Effector memory CD4-positive, alpha-beta T cell (primary cell): ENCODE measurements at places on chromosomes 7 and 10.

DNA sequence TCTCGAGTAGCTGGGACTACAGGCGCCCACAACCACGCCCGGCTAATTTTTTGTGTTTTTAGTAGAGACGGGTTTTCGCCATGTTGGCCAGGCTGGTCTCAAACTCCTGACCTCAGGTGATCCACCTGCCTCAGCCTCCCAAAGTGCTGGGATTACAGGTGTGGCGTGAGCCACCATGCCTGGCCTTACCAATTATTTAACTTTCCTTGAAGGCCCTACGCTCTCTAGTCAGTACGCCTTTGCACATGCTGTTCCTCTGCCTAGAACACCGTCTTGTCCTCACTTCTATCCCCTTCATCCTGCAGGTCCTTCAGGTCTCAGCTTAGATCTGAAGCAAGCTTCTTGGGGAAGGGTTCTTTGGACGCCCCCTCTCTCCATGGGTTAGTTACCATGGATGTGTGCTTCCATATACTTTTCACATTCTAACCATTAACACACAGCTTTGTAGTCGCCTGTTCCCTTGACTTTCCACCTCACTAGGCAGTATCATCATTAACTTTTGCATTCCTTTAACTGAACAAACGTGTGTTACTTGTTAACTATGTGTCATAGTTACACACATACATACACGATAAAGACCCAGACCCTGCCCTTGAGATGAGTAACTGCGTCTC lies 592 bp upstream of the ATP6V1F start:
- DNase-seq = no peak

- no peak for DNase-seq
Observed at GRCh38 chr7:102321351-102322201, 34.7 kb downstream of the SPDYE6 start.

- no peak for DNase-seq
Observed at GRCh38 chr7:99313204-99313573, 12.5 kb upstream of the ARPC1A start.

DNA sequence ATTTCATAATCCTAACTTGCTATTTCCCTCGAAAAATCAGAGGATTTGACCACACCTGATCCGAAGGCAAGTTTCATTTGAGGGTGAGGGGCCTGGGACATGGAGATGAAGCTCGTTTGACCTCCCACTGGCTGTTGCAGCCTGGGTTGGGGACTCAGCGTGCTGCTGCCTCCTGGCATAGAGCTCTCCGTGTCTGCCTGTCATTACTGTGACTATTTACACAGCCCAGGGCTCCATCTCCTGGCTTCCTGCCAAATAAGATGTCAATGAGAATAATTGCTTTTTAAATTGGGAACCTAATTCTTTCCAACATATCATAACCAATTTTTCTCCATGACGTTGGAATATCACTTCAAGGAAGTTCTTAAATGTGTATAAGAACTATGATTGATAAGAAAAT lies 139.3 kb upstream of the COBL start:
- no peak for DNase-seq

DNA sequence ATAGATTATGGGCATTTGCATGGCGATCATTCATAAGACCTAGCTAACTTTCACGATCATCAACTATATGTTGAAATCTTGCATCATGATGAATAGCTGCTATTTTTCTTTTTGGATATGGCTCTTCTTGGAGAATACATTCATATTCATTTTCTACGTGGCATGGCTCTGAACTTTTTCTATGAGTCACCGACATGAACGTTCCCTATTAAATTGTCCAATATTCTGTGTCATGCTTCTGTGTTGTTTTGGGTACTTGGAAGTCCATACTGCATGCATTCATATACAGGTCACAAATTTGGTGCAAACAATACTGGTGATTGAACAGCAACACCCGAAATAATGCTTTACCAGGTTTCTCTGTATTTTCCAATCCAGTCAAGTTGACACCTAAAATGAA lies 37.9 kb upstream of the ANKRD1 start:
- DNase-seq = no peak

DNA sequence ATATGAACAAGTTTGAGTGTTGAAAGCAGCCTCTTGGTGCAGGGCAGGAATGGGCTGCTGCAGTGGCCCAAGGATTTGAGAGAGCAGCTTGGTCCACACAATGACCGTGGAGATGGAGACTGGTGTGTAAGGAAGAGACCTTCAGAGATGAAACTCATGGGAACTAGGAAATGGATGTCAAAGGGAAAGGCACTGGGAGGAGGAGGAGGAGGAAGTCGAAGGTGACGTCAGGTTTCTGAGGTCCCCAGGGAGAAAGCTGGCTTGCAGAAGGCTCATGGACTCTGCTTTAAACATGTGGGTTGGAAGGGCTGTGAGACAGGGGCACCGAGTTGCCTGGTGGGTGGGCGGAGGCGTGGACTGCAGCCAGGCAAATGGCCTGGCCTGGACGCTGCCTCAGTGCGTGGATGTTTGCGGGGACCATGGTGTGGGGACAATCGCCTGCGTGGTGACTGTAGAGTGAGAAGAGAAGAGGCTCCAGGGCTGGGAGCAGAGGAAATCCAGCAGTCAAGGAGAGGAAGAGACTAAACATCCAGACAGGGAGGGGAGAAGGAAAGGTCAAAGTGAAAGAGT lies 14.6 kb downstream of the C10orf71 start:
- DNase-seq = no peak

GRCh38 chr10:49512121-49512809 lies 26.7 kb downstream of the ERCC6 start:
- DNase-seq = no peak

DNA sequence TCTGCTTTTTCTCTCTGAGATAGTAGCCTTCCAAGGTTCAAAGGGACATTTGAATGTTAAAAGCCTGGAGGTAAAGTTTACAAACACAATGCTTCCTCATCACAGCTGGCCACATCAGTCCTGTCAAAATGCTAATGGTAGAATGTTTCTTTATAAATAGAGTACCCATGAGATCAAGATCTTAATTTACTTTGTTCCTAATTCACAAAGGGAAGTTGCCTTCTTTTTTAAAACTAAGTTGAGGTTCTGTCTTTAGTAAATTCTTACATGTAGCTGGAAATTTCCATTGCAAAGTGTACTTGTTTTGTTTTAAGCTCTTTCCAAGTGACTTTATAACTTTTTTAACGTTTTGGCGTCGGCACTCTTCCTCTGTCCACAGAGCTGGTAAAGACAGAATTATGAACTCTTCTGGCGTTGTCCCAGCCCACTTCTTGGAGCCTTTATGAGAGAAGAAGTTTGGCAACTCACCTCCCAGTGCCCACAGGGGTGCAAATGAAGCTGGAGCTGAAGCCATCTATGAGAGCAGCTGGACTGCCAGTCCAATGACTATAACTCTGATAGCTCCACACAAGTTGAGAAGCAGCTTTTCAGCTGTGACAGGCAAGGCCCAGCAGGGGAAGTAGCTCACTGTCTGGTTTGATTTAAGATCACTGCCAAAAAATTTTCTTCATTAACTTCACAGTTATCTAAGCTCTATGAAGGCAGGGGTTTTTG lies 23.3 kb downstream of the FZD1 start:
- no peak for DNase-seq

DNA sequence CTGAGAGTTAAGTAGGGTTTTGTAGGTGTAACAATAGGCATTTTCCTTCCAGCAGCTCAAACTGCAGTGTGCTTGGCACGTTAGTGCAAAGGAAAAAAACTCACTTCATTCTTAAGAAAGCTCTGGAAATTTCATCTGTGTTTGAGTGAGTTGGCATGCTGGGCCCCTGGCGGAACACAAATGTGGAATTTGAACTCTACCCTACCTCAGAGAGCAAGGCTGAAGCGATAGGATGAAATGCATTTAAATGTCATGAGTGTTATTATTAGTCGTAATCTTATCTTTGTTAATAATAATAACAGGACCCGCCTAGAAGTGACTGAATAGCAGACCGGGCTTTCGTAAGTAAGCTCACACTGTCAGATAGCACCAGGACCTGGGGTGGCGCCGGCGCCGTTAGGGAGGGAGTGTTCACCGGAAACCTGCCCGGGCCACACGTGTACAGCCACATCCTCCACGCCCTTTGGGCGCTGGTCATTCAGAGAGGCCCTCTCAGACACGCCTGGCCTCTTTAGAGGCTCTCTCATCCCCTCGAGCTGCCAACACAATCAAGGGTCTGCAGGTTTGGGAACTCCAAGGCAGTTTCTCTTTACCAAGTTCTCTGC lies 63.5 kb downstream of the GRK5 start:
- DNase-seq = peak; percentile 42

DNA sequence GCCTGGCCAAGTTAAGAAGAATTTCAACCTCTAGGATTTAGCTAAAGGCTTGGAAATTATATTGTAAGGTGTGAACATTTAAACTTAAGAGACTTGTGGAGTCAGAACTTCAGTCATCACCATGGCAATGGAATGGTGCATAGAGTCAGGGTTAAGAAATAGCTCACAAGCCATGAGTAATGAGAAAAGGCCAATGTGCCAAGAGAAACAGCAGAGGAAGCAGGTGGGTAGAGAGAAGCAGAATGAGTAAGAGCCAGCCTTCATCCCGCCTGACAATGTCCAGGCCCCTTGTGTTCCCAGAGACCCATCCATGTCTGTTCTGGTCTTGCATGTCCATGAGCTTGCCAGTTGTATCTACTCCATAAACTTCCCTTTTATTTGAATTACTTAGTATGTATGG lies 62.6 kb upstream of the TBX20 start:
- no peak for DNase-seq
